ENCODE measurements at places on chromosomes 1 and 21. TPM values are rescaled to one million over a fixed set of nuclear protein-coding genes. Genes with fewer than 3 reads are reported as not detected.

Gene KCNQ4
- 0.89 TPM for total RNA-seq

GRCh38 chr1:206082831-206083695 is 30.1 kb downstream of the RHEX start:
- H3K27ac ChIP-seq, result no peak overlapping the region
- H3K4me3 ChIP-seq, result no peak overlapping the region
- H3K27me3 ChIP-seq, result no peaks in the 10 kb centered on the region
- H3K36me3 ChIP-seq, result no peaks in the 10 kb centered on the region
- no peaks in the 10 kb centered on the region for H3K4me1 ChIP-seq

Gene ATP6V1G3
- total RNA-seq, result not detected

- H3K27me3 ChIP-seq, result no peaks in the 10 kb centered on the region
- no peak overlapping the region for H3K27ac ChIP-seq
- no peak overlapping the region for H3K4me3 ChIP-seq
- H3K36me3 ChIP-seq, result no peaks in the 10 kb centered on the region
- no peaks in the 10 kb centered on the region for H3K4me1 ChIP-seq
Measured at GRCh38 chr1:109516872-109517271, 7.3 kb upstream of the AMIGO1 start.

DNA sequence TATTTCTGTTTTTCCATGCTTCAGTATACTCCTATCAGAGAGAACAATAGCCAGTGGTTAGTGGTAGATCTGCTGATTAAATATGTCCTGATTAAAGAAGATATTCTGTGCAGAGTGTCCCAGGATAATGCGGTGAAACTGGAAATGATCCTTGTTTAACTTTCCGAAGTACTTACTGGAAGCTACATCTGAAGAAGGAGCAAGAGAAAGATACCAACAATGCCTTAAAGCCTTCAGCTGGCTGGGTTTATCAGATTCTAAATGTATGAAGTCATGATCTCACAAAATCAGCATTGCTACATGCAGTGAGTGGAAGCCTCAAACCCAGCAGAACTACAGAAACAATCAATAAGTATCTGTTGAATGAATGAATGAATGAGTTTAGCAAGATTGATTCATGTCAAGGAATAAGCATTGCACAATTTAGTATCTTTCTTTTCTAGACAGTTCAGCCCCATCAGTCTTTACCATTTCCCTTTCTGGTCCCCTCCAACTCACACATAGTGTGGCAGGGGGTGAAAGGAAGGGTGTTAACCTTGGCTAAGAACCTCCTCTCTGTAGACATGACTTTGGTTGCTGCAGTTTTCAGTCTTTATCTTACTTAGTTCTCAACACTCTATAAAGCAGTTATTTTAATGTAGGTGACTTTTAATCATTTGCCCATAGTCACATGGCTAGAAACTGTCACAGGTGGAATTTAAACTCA is 24.7 kb upstream of the DNASE2B start:
- H3K27me3 ChIP-seq, result no peaks in the 10 kb centered on the region
- H3K4me1 ChIP-seq, result no peaks in the 10 kb centered on the region
- no peak overlapping the region for H3K27ac ChIP-seq
- no peak for DNase-seq

DNA sequence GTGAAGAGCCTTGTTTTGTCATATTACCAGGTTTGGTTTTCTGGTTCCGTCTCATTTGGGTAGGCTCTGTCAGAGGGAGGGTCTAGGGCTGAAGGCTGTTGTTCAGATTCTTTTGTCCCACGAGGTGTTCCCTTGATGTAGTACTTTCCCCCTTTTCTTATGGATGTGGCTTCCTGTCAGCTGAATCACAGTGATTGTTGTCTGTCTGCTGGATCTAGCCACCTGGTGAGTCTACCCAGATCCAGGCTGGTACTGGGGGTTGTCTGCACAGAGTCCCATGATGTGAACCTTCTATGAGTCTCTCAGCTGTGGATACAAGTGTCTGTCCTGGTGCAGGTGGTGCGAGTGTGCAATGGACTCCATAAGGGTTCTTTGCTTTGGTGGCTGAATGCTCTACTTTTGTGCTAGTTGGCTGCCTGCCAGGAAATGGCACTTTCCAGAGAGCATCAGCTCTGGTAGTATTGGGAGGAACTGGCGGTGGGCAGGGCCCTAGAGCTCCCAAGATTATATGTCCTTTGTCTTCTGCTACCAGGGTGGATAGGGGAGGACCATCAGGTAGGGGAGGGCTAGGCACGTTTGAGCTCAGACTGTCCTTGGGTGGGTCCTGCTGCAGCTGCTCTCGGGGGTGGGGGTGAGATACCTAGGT is 246.0 kb downstream of the RYR2 start:
- no peaks in the 10 kb centered on the region for H3K4me1 ChIP-seq
- no peak for DNase-seq
- H3K27me3 ChIP-seq, result no peaks in the 10 kb centered on the region
- no peak overlapping the region for H3K4me3 ChIP-seq
- H3K27ac ChIP-seq, result no peak overlapping the region
